CD8-positive, alpha-beta memory T cell (primary cell): ENCODE measurements at places on chromosomes 3 and 15.

- H3K36me3 ChIP-seq, result no peaks in the 10 kb centered on the region
- H3K4me1 ChIP-seq, result no peaks in the 10 kb centered on the region
These were observed 18.9 kb upstream of the IFT57 start for GRCh38 chr3:108241146-108241545.

DNA sequence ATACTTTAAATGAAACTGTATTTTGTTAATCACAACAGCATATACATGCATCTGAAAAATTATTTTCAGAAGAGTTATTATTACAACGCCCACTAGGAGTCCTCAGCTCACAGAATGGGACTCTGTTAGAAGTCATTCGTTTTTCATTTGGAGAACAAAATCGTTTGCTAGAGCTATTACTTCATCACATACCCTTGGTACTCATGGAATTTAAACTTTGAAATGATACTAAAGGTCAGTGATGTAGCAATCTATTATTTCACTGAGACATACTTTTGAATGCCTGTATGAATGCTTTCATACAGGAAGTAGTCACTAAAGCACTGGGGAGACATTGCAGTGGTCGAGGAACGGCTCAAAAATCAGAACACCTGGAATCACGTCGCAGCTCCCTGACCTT is 198.1 kb downstream of the MBNL1 start:
- DNase-seq, result peak; percentile 19
- no peak overlapping the region for H3K27ac ChIP-seq
- no peak overlapping the region for H3K4me3 ChIP-seq
- peaks cover 4% of the 10 kb centered on the region for H3K4me1 ChIP-seq
- H3K36me3 ChIP-seq, result peaks cover 9% of the 10 kb centered on the region

DNA sequence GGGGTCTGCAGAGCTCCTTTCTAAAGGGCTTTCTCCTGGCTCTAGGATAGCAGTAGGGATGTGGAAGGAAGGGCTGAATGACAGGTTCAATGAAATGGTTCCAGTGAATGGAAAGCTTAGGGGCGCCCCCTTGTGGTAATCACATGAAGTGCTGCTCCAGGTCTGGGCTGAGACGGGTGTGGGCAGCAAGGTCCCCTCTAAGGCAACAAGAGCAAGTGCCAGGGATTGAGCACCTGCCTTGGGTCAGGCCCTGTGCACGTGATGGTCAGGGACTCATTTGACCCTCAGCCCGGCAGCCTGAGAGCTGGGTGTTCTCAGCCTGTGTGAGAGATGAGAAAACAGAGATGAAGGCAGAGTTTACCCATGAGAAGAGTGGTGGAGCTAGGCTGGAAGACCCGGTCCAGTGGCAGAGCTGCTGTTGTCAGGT is 12.1 kb upstream of the CX3CR1 start:
- H3K27ac ChIP-seq, result no peak overlapping the region
- peaks cover 17% of the 10 kb centered on the region for H3K4me1 ChIP-seq
- H3K27me3 ChIP-seq, result no peaks in the 10 kb centered on the region

- no peak for DNase-seq
- no peaks in the 10 kb centered on the region for H3K27me3 ChIP-seq
- no peak overlapping the region for H3K27ac ChIP-seq
These were observed 49.8 kb upstream of the PFN2 start for GRCh38 chr3:150020527-150020926.

- H3K27ac ChIP-seq, result no peak overlapping the region
- no peaks in the 10 kb centered on the region for H3K36me3 ChIP-seq
- DNase-seq, result no peak
- H3K4me3 ChIP-seq, result no peak overlapping the region
- no peaks in the 10 kb centered on the region for H3K4me1 ChIP-seq
These were observed 15.1 kb upstream of the POMGNT2 start for GRCh38 chr3:43120937-43121336.

- DNase-seq, result no peak
- H3K27ac ChIP-seq, result no peak overlapping the region
- H3K4me3 ChIP-seq, result no peak overlapping the region
- no peaks in the 10 kb centered on the region for H3K4me1 ChIP-seq
- H3K27me3 ChIP-seq, result no peaks in the 10 kb centered on the region
These were observed 5.8 kb downstream of the C3orf20 start for GRCh38 chr3:14680716-14681115.

- no peaks in the 10 kb centered on the region for H3K4me1 ChIP-seq
- no peak for DNase-seq
- H3K27ac ChIP-seq, result no peak overlapping the region
These were observed 144.6 kb downstream of the VGLL4 start for GRCh38 chr3:11499144-11499543.

DNA sequence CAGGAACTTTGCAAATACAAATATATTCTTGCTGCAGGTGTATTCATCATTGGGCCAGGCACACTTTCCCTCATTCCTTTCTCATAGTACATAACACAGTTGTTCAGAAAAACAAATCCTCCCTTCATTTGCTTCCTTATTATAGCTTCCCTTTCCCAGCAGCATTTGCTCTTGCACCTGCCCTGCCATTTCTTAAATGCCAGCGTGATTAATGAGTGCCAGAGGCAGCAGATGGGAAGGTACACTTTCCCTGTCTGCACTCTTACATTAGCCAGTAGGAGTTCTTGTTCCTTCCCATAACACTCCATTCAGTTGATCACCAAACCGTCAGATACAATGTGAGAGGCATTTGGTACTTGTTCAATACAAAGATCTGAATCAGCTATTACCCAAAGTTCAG is 128.5 kb upstream of the GAP43 start:
- H3K27me3 ChIP-seq, result no peaks in the 10 kb centered on the region
- H3K4me1 ChIP-seq, result no peaks in the 10 kb centered on the region
- no peak for DNase-seq
- H3K36me3 ChIP-seq, result no peaks in the 10 kb centered on the region
- no peak overlapping the region for H3K27ac ChIP-seq

DNA sequence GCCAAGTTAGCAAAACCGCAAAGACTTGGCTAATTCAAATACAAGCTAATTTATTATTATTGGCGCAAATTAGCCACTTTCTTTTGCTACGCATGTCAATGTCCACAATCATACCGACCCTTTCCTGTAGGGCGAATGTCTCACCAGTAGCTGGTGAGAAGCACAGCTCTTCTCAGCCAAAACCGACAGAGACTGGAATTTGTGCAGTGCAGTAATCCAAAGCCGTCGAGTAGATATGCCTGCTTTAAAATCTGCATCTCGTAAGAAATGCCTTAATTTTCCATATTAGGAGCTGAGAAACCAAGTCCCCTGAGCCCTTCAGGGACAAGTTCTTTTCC is 614 bp upstream of the MINDY2 start:
- no peaks in the 10 kb centered on the region for H3K27me3 ChIP-seq
- H3K36me3 ChIP-seq, result no peaks in the 10 kb centered on the region
- H3K27ac ChIP-seq, result peak overlapping the region; percentile 86
- H3K4me1 ChIP-seq, result peaks cover 32% of the 10 kb centered on the region
- peak overlapping the region; percentile 58 for H3K4me3 ChIP-seq

DNA sequence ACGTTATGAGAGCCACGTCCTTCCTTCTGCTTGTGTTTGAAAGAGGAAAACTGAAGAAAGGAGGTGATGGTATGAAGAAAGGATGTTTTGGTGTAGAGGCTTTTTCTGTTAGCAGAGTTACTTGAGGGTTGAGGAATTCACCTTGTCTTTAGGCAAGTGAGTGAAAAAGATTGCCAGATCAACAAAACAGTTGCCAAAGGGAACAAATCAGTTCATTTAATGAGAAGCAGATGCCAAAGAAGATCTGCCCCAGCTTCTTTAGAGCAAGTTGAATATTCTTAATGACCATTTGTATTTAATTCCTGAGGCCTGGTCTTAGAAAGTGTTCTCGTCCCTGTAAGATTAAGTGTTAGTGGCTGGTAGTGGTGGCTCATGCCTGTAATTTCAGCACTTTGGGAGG is 2.6 kb downstream of the CHCHD6 start:
- H3K36me3 ChIP-seq, result no peaks in the 10 kb centered on the region
- H3K27me3 ChIP-seq, result no peaks in the 10 kb centered on the region
- no peak for DNase-seq
- H3K27ac ChIP-seq, result no peak overlapping the region
- peaks cover 14% of the 10 kb centered on the region for H3K4me1 ChIP-seq
- no peak overlapping the region for H3K4me3 ChIP-seq

DNA sequence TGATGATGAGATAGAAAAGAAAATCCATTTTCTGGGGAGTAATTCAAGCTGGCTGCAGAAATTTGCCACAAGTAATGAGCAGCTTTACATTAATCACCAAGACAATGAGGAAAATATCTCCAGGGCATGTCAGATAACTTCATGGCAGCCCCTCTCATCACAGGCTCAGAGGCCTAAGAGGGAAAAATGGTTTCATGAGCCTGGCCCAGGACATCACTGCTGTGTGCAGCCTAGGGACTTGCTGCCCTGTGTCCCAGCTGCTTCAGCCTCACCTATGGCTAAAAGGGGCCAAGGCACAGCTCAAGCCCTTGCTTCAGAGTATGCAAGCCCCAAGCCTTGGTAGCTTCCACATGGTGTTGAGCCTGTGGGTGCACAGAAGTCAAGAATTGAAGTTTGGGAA is 161.7 kb downstream of the OPA1 start:
- H3K36me3 ChIP-seq, result no peaks in the 10 kb centered on the region
- H3K27ac ChIP-seq, result no peak overlapping the region
- H3K4me1 ChIP-seq, result no peaks in the 10 kb centered on the region
- DNase-seq, result no peak
- no peak overlapping the region for H3K4me3 ChIP-seq
